ENCODE measurements at places on chromosomes 6 and 20. TPM values are rescaled to one million over a fixed set of nuclear protein-coding genes. Genes with fewer than 3 reads are reported as not detected.

The DNAAF9 gene
- 5.3 TPM for total RNA-seq

The AIF1 gene
- 54.3 TPM for total RNA-seq

- peaks cover 6% of the 10 kb centered on the region for H3K27me3 ChIP-seq
- DNase-seq, result peak; percentile 38
- peak overlapping the region; percentile 96 for H3K4me3 ChIP-seq
- H3K36me3 ChIP-seq, result no peaks in the 10 kb centered on the region
- no peak overlapping the region for H3K27ac ChIP-seq
Observed at GRCh38 chr20:36093025-36093803, 61.3 kb upstream of the EPB41L1 start.

GRCh38 chr6:1524040-1524480 lies 85.7 kb upstream of the FOXC1 start:
- no peaks in the 10 kb centered on the region for H3K27me3 ChIP-seq
- H3K4me3 ChIP-seq, result peak overlapping the region; percentile 33

- no peaks in the 10 kb centered on the region for H3K4me1 ChIP-seq
- H3K4me3 ChIP-seq, result no peak overlapping the region
- no peak for DNase-seq
- H3K27ac ChIP-seq, result no peak overlapping the region
- no peaks in the 10 kb centered on the region for H3K36me3 ChIP-seq
Observed at GRCh38 chr6:42482174-42482573, 30.4 kb upstream of the TRERF1 start.

DNA sequence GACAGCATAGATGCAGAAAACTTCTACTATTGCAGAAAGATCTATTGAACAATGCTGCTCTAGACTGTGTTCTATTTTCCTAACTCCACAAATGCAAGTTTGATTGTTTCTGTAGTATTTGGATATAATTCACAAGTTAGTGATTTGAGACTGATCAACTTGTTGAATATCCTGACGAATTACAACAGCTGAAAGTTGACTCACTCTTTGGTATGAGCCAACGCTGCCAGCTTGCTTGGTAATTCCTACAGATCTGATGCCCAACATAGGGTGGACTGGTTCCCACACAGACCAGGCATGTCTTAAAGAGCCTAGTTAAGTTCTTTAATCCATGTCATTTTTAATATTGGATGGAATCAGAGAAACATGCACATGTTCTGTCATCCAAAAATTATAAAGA lies 231.0 kb upstream of the RAB32 start:
- no peaks in the 10 kb centered on the region for H3K36me3 ChIP-seq
- H3K27me3 ChIP-seq, result no peaks in the 10 kb centered on the region
- no peak overlapping the region for H3K4me3 ChIP-seq
- H3K4me1 ChIP-seq, result no peaks in the 10 kb centered on the region
- no peak overlapping the region for H3K27ac ChIP-seq
- no peak for DNase-seq

Measured in T-cell (primary cell).